ENCODE measurements at places on chromosomes 4 and X.
A peak's percentile ranks its signal among the peaks of the same experiment; 100 is the strongest.

DNA sequence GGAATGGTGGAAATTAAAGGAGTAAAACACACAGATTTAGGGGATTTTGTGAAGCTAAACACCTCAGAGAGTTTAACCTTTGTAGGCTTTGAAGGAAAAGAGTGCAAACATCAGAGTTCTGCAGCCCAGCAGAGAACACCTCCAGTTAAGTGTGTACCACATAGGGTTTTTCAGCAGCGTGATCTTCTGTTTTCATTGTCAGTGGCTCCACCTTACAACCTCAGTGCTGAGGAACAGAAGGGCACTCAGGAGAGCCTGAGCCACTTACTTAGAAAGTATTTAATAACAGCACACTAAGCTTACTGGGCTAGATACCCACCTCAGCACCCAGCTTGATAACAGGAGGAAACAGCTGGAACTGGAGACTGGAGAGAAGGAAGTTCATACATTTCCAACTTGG lies 2.0 kb upstream of the FBXW7 start:
- DNase-seq: no peak

GRCh38 chr4:115841871-115842270 lies 728.5 kb upstream of the NDST4 start:
- no peak for DNase-seq

- no peak for DNase-seq
These were observed 43.1 kb downstream of the NAT8L start for GRCh38 chr4:2102045-2102883.

DNA sequence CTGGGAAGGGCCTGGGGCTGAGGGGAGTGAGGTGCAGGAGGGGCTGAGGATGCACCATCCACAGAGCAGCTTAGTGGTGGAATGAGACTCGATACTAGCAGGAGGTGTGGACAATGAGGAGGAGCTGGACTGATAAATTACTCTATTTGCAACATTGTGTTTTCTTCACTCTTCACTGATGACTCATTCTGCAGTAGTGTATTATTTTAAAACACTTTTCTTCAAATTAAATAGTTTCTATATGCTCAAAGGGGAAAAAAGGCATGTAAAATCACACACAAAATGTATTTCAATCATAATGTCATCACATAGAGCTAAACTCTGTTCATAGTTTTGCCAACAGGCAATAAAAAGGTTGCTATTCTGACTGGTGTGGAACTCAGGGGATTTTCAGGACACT lies 467.0 kb upstream of the CTSO start:
- no peak for DNase-seq

GRCh38 chr4:81722290-81722851 lies 250.7 kb upstream of the RASGEF1B start:
- no peak for DNase-seq

DNA sequence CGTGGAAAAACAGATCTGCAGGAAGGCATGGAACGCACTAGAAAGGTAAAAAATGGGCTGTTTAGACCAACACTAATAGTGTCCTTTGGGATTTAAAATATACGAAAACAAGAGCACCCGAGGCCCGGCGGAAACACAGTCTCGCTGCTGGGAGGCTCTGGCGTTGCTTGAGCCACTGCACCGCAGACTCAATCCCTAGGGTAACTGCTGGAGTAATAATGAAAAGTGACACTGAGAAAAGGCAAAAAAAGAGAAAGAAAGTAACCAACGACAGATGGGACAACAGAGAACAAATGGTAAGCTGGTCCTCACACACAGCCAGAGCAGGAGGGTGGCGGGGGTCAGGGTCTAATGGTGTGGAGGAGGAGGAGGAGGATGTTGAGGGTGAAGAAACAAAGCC lies 15.4 kb downstream of the IRAK1 start:
- DNase-seq: no peak

- DNase-seq: peak; percentile 39
These were observed at the start of gene CYP2U1 for GRCh38 chr4:107930821-107931774. CYP2U1 (plus strand) TSS chr4:107931549; CDS start chr4:107931644, 95 bp downstream.

GRCh38 chr4:48778431-48779094 lies 1.5 kb downstream of the FRYL start:
- DNase-seq: no peak

DNA sequence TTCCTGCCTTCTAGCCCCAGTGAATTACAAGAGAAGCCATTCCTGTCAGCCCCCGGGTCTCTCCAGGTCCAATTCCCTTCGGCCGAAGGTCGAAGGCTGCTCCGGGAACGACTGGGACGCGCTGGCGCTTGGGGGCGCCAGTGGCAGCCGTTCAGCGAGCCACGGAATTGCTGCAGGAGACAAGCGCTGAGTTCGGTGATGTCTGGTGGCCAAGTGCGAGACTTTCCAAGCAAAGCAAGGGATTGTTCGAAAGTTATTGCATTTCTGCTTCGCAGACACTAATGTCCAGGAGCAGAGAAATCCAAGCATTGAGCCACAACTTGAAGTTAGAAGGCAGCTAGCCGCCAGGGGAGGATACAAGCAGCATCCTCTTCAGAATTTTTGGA lies 1.1 kb upstream of the DKK2 start:
- DNase-seq: no peak

DNA sequence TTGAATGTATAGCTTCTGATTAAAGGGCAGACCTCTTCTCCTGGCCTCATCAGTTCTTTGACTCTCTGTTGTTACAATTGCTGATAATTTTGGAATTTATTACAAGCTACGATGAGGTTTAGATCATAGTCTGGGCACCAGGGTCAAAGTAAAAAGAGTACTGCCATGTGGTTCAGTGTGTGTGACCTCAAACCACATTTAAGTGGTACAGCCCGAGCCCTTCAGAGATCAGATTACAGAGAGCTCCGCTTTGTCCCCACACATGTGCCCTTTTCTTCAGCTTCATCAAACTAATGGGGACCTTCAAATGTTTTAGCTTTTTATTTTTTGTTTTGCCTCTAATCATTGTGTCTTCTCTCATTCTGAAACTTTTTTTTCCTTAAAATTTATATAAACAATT lies 37.1 kb downstream of the SPANXN2 start:
- DNase-seq: no peak

- no peak for DNase-seq
These were observed 986.3 kb upstream of the GRID2 start for GRCh38 chr4:91317434-91317833.

DNA sequence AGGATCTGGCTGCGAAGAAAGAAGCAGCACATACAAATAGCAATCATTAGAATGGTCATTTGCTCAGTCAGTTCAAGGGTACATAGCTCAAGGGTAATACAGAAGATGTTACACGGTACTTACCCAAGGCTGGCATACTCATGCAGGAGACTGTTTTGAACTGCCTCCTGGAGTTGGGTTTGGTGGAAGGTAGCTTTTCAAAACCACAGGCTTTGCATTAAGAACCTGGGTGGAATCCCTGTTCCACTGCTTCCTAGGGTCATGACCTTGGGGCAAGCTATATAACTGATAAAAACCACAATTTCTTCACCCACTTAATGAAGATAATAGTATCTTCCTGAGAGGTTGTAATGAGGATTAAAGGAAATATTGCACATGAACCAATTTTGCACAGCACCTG lies 36.5 kb downstream of the TBC1D9 start:
- DNase-seq: no peak

- no peak for DNase-seq
These were observed 233.8 kb downstream of the ENOX2 start for GRCh38 chrX:130669233-130669632.

DNA sequence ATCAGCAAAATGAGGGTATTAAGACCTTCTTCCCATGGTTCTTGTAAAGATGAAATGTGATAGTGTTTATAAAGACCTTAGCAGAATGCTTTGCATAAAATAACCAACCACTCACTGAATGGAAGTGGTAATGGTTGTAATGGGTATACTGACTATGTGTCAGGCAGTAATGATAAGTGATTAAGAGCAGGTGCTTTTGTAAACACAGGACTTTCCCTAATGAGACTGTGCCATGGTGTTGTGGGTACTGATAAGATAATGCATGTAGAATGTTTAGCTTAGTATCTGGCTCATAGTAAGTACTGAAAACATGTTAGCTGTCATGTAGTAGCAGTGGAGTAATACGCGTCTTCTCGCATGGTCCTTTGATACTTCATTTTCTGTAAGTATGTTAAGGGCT lies 6.9 kb downstream of the LSM6 start:
- no peak for DNase-seq
